HS-5 (cell line): ENCODE measurements at places on chromosomes 3 and 15.

GRCh38 chr3:160919942-160920341, 163.9 kb downstream of the PPM1L start:
- no peak for DNase-seq

DNA sequence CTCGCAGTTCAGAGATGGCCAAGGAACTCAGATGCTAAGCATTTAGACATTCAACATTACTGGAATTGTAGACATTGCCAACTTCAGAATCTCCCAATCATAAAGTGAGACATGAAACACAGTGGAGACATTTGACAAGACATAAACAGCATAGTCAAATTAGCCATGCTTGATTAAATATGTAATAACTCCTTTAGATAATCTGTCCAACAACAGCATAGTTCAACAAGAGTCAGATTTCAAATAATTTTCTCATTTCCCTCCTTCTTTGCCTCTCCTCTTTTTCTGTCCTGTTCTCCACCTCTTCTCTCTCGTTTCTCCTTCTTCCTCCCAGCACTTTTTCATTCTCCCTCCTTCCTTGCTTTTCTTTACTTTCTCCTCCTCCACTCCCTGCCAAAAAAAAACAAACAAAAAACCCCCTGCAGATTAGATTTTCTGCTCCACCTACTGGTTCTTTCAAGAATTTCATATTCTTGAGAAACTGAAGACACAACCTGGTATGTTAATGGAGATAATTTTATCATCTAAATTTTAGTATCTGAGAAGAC, 20.2 kb downstream of the CPOX start:
- no peak for DNase-seq

- DNase-seq = no peak
These were observed 80.9 kb upstream of the ARHGEF26 start for GRCh38 chr3:154040283-154040682.

DNA sequence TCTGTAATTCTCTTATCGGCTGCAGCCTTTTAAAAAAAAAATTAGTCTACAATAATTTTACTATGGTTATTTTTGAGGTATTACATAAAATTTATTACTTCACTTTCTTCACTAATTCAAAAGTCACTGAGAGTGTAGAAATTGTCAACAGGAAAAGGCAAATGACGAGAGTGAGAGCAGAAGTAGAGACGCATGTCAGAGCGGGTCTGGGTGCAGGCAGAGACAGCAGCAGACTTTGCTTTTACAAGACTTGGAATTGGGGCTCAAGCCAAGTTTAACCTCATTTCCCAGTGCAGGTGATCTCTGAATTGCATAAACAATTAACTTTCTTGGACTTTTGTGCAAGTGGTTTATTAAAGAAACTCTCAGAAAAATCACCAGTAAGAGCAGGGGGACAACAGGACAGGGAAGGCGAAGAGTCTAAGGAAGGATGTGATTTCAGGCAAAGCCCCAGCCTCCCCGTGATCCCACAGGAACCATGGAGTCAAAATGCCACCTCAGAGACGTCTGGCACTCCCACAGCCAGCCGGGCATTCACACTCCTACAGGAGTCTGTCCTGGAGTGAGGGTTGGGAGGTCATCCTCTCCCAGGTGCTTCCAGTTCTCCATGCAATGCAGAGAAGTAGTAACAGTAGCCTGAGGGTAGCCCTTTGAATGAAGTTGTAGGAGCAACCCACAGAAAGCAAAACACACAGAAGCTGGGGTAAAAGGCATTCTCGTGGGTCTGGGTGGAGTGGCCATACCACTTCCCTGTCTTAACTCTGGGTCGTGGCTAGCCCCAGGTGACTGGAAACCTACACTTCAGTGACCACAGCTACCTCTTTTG, 274.0 kb upstream of the TGFBR2 start:
- DNase-seq = no peak

- DNase-seq = no peak
These were observed 7.9 kb downstream of the ALAS1 start for GRCh38 chr3:52205727-52206372.

DNA sequence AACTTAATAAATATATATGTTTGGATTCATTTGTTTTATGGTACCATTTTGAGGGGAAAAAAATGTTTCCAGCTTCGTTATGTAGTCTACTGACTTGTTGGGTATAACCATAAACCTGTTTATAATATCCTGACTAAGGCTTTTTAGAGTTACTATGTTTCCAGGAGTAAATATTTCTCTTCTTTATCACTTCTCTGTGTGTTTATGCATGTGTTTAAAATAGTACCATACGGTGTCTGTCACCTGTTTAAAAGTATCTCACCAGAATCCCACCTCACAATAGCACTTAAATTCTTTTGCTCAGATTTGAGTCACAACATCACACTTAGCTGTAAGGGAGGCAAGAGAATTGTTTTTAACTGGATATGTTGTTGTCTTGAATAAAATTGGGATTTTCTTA, 15.1 kb downstream of the LACTB start:
- DNase-seq = no peak

- DNase-seq = no peak
These were observed 184.8 kb upstream of the CHL1 start for GRCh38 chr3:11734-12133.

GRCh38 chr15:83747050-83747717, 93.3 kb downstream of the ADAMTSL3 start:
- peak; percentile 10 for DNase-seq

- no peak for DNase-seq
These were observed 24.8 kb upstream of the SHISA5 start for GRCh38 chr3:48528754-48529153.

DNA sequence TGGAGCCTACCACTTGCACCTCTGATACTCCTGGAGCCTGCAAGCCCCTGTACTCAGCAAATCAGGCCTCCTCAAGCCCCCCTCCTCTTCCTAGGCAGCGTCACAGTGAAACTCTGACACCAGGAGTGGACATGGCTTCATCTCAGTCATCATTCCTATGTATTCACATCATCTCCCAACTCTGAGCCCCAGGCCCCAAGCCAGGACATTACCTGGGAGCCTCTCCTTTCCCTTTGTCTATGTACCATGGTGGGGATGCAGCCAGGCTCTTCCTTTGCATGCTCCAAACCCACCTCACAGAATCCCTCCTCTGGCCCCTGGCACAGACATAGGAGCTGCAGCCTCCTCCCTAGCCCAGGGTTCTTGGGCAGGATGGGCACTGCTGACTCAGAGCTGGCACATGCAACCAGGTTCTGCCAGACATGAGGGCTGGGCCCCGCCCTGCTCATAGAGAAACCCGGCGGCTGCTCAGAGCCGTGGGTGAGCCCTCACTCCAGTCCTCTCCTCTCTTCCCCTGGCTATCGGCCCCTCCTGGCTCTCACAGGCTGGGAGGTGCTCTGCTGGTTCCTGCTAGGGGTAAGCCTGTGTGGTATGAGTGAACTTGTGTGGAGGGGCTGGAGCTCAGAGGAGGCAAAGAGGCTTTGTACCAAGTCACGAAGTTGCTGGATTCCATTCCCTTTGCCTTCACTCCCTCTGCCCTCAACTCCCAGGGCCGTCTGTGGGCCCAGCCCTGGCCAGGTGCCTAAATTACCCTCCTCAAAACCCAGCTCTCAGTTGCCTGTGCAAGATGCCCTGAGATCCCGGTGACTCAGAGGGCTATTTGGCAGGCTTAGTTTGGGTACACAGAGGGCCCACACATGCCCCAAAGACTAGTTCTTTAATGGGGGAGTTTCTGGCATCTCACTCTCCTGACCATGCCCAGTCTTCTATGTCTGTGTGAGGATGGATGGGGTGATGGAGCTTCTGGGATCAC, 1.9 kb upstream of the PLCD1 start:
- peak; percentile 40 for DNase-seq

DNA sequence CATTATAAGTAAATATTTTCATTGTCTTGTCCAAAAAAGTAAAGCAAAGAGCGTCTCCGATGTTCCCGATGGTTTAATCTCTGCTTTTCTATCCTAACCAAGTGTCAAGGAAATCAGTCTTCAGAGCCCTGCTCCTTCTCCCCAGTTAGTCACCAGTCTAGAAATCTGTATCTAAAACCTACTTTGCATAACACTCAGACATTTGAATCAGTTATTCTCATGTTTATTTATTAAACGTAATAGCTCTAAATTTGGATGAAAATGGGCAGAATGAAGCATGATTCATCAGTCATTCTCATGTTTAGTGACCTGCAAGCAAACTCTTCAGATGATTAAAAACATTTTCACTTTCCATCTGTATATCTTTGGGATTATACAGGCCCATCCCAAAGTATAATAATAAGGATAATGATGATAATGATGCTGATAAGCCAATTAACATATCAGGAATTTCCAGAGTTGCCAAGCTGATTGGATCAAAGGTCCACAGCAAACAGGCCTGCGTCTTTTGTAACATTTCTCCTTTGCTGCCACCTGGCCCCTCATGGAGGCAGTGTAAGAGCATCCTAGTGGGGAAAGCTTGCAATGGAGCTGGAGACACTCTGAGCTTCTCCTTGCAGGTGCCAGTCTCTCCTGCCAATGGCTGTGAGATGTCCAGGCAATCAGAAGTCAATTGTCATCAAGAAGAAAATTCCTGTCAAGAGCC, 273.9 kb downstream of the IGSF11 start:
- DNase-seq = no peak

DNA sequence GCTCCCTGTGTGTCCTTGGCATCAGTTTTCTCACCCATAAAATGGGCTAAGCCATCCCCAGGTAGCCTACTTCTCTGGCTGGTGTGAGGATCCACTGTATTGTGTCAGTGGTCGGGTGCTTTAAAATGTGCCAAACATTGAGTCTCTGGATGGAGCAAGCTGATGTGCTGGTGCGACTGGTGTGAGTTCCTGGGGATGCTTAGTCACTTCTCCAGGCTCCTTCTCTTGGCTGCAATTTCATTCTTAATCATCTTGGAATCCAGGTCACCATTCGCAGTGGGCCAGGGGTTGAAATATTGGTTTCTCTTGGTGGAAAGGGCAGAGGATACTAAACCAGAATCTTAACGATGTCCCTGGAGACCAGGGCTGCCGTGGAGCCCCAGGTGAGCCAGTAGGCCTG, 29.3 kb downstream of the SCN5A start:
- DNase-seq = no peak

DNA sequence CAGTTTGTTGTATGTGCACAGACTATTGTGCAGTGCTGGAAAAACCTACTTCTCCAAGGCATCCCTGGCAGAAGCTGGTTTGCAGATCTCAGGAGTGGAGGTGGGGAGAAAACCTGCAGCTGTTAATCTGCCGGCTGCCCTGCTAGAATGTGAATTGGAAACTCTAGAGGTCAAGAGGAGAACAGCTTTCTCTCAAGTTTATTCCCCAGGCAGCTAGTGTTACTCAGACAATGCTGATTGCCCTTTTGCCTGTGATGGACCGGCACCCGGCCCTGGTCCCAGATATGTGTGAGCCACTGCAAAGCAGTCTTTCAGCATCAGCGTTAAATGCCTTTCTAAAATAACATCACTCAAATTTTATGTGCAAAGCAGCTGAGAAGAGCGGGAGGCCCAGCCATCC, 129.7 kb upstream of the TPM1 start:
- DNase-seq = no peak

DNA sequence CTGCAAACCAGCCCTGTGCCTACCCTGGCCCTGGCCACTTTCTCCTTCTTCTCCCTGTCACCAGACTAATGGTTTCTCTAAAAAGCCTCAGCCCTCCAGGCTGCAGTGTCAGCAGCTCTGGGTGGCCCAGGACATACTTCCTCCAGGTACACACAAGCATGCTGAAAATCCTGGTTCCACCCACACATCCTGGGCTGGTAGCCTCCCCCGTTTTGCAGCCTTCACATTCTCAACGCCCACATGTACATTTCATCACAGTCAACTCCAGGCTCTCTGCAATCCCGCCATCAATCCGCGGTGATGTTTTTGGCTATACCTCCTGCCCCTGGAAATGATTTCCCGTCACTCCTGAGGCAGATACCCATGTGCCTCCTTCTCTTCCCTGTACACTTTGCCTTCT, 59.4 kb downstream of the MAGEF1 start:
- DNase-seq = no peak

GRCh38 chr3:147419781-147420224, 10.6 kb downstream of the ZIC1 start:
- DNase-seq = no peak

DNA sequence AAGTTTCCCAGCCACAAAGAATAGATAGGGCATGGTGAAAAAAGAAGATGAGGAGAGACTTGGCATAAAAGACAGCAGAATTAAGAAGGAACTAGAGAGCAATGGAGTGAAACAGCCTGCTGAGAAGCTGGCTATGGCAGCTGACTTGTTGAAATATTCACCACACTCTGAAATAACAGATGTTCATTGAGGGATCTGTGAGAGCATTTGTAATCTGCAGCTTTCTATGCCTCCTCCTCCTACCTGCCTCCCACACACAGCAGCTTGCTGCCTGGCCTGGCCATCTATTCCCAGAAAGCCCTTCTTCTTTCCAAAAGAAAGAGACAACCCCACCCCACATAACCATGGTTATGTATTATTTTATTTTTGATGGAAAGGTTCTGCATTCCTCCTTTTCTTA, 303.9 kb downstream of the GAP43 start:
- no peak for DNase-seq

GRCh38 chr3:114299941-114300624, 6.3 kb downstream of the TIGIT start:
- no peak for DNase-seq

GRCh38 chr3:4982773-4983738, 3.8 kb downstream of the BHLHE40 start:
- DNase-seq = no peak

DNA sequence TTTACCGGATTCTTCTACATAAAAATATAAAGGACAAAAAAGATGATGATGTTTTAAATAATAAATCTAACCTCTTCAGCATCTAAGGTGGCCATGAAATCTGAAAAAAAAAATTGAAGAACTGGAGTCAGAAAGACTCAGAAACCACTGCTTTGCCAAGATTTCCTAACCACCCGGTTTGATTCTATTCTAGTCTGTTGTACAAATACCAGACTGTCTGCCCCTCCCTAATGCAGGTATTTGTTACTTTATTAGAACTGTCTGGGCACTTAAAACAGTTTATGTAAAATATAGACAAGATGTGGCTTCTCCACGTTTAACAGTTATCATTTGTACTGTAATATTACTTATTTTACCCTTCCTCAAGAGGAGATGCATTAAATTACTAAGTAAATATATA, 48.8 kb downstream of the UACA start:
- no peak for DNase-seq

DNA sequence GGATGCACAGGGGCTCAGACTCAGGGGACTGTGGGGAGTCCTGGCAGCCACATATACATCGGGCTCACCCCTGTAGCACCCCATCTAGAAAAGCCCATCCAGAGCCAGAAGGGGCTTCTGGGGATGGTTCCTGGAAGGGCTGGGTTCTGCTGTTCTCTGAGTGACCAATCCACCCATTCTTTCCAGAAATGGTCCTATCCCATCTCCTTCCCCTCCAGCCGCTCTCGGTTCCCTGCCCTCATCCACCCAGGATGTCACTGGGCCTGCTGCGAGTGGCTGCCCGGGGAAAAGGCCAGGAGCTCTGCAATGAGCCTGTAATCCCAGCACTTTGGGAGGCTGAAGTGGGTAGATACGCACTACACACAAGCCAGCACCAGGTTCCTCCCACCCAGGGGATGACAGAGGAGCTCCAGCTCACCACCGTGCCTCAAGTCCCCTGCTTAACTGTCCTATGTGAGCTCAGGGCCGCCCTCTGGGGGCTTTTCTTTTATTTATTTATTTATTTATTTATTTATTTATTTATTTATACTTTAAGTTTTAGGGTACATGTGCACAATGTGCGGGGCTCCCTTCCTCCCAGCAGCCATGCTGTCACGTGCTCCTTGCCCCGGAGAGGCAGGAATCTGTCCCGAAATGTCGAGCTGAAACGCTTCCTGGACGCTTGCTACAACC, 13.6 kb upstream of the CSK start:
- DNase-seq = no peak
